K562 (cell line): ENCODE measurements at places on chromosomes 2 and 18. TPM values are rescaled to one million over a fixed set of nuclear protein-coding genes. Genes with fewer than 3 reads are reported as not detected.

Gene DOCK10
- total RNA-seq = 0.69 and 0.76 TPM in 2 replicates

Gene ZBTB7C
- total RNA-seq = not detected in 2 replicates

Gene EVA1A
- not detected in 2 replicates for total RNA-seq

Gene OSR1
- not detected in 2 replicates for total RNA-seq

Gene BCL11A
- 0.07 and 0.13 TPM in 2 replicates for total RNA-seq

Gene BOLA3
- total RNA-seq = 164 and 214 TPM in 2 replicates

Gene CLIP4
- total RNA-seq = 0.18 and 0.38 TPM in 2 replicates

Gene RSAD2
- total RNA-seq = 0.18 and 0.49 TPM in 2 replicates

Gene RTP5
- total RNA-seq = not detected in 2 replicates

Gene NR4A2
- total RNA-seq = 5.1 and 5.6 TPM in 2 replicates

Gene FTCDNL1
- total RNA-seq = 0.58 and 1.0 TPM in 2 replicates

Gene PDCL3
- 21.3 and 22.9 TPM in 2 replicates for total RNA-seq

Gene NDUFS1
- total RNA-seq = 87.9 and 90.5 TPM in 2 replicates

Gene ASAP2
- total RNA-seq = 4.3 and 5.5 TPM in 2 replicates

Gene DCDC2C
- not detected in 2 replicates for total RNA-seq

Gene TTC32
- 36.5 and 40.8 TPM in 2 replicates for total RNA-seq

Gene ANTXR1
- 0.87 and 0.98 TPM in 2 replicates for total RNA-seq

Gene POLR1A
- 62.6 and 72.1 TPM in 2 replicates for total RNA-seq

Gene SERPINB4
- total RNA-seq = not detected in 2 replicates

Gene ARHGEF4
- total RNA-seq = not detected in 2 replicates

Gene KIF3C
- total RNA-seq = 6.1 and 6.7 TPM in 2 replicates

Gene HAAO
- not detected in 2 replicates for total RNA-seq

Gene CACNB4
- total RNA-seq = 0.04 and 0.16 TPM in 2 replicates

Gene SCN2A
- total RNA-seq = 0.27 and 0.29 TPM in 2 replicates

Gene ADD2
- 59.6 and 63.0 TPM in 2 replicates for total RNA-seq

Gene DNAJC5G
- not detected in 2 replicates for total RNA-seq

Gene GALR1
- total RNA-seq = not detected in 2 replicates

Gene ELOA2
- total RNA-seq = not detected in 2 replicates

Gene UGT1A4
- total RNA-seq = not detected in 2 replicates

Gene MAP3K19
- total RNA-seq = not detected in 2 replicates

Gene SPATA3
- total RNA-seq = not detected in 2 replicates

Gene SCN7A
- total RNA-seq = 0.04 and 0.07 TPM in 2 replicates

Gene SNORC
- 0.80 and 1.7 TPM in 2 replicates for total RNA-seq

Gene SCN9A
- total RNA-seq = 8.5 and 10.4 TPM in 2 replicates

Gene INSIG2
- 5.5 and 6.7 TPM in 2 replicates for total RNA-seq
